ENCODE measurements at places on chromosomes 1 and 21.

GRCh38 chr1:51305371-51305823 is 25.0 kb downstream of the TTC39A start:
- DNase-seq = no peak

DNA sequence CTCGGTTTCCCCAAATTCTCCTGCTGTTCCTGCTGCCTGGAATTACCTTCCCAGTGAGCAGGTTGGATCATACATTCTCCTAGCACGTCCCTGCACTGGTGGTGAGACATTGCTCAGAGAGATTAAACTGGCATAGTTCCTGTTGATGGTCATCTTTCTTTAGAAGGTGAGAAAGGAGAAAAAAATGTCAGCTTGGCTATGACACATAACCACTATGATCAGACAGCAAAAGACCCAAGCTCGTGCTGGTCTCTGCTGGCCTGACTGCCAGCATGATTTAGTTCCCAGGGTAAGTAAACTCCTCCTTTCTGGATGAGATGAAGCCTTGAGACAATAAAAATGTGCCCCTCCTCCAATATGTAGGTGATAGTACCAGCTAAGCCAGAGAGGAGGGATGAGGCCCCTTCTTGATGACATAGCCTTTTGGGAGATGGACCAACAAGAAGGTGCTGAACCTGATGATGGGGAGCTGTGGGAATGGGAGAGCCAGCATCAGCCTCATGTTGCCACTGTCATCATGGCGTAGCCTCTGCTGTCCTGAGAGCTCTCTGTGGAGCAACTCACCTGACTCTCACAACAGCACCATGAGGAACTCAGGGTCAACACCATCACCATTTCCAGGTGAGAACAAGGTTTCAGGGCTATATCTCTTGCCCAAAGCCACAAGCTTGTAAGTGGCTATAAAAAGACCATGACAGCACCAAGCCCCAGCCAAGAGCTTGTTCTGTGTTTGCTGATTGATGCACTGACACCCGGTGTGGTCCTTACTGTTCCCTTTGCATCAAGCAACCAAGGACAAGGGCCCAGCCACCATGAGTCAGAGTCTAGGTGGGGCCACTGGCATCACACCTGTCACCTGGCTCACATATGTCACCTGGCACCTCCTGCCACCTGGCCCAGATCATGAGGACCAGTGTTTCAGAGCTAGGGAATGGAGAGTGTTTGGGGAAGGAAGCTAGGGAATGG is 200.0 kb downstream of the MATN1 start:
- DNase-seq = no peak

DNA sequence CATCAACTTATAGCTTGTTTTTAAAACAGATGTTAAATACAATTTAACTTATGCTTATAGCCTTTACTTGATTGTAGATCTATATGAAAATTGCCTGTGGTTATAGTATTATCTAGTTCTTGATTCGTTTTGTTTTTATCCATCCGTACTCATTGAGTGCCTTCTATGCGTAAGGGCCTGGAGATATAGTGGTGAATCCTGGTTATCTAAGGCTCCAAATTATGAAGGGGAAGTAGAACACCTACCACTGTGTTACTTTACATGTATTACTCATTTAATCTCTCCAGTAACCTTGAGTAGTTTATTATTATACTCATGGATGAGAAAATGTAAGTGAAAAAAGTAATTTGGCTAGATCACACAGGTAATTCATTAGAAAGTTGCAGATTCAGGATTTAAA is 121.8 kb downstream of the OSBPL9 start:
- no peak for DNase-seq

- no peak for DNase-seq
Observed at GRCh38 chr1:112887599-112888283, 68.3 kb downstream of the SLC16A1 start.

DNA sequence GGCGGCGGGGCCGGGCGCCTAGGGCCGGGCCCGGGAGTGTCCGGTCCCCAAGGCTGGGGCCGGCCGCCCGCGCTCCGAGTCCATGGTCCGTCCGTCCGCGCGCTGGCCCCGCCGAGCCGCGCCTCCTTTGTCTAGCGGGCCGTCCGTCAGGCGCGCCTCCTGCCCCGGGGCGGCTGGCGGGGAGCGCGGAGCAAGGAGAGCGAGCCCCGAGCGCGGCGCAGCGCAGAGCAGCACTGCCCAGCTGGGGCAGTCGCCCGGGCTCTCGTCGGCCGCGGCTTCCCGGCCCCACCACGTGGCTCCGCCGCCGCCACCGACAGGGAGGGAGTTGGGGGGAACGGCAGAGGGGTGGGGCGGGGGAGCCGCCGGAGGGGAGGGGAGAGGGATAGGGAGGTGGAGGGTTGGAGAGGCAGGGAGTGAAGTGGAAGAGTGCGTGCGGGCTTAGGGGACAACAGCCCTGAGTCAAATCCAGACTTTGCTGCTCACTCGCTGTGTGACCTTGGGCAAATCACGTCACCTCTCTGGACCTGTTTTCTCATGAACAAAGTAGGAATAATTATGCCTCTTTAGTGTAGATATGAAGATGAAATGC is at the start of gene NKAIN1:
TSS of gene NKAIN1 (minus strand) at position 235 of the 589 bp plus-strand sequence. CDS start 340 bp downstream, outside the sequence.
- no peak for DNase-seq

DNA sequence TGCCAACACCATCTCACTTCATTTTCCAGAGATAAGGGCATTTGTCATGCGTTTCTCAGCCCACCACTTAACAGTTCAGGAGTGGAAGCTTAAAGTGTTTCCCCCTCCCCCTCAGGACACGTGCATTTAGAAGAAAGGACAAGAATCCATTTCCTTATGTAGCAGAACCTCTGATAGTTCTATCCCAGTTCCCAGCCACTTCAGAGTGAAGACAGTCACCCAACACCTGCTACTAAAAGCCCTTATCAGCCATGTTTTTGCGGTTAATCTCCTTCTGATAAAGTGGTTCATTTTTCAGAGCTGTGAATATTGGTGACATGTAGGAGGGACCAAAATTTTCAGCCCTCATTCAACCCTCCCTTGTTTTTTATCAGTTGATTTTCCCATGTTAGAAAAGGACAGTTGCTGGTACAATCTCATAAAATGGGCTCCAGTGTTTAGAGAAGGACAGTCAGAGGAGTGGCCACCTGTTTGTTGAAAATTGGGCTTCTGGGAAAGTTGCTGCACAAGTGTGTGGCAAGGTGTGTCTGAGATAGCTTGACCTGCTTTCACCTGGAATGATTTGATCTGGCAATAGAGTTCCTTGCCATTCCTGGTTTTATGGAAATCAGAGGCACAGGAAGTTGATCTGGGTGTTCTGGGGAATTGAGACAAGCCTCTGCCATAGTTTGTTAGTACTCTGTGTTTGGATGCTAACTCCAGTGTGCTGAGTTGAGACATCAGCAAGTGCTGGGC is 114.0 kb downstream of the PPP1R12B start:
- no peak for DNase-seq

GRCh38 chr1:28045777-28046176 is 42.6 kb downstream of the EYA3 start:
- DNase-seq = no peak

- no peak for DNase-seq
Observed at GRCh38 chr1:199020904-199021303, 382.1 kb downstream of the PTPRC start.

DNA sequence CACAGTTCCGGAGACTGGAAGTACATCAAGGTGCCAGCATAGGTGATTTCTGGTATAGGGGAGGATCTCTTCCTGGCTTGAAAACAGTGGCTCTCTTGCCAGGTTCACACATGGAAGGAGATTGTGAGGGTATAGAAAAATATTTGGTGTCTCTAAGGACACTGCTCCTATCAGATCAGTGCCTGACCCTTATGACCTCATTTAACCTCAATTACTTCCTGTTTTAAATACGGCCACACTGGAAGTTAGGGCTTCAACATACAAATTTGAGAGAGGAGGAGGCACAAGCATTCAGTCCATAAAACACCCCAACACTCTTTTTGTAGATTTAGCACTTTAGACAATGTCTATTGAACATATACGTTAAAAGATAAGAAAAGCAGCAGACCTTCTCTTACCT is 37.0 kb downstream of the COL6A1 start:
- no peak for DNase-seq

DNA sequence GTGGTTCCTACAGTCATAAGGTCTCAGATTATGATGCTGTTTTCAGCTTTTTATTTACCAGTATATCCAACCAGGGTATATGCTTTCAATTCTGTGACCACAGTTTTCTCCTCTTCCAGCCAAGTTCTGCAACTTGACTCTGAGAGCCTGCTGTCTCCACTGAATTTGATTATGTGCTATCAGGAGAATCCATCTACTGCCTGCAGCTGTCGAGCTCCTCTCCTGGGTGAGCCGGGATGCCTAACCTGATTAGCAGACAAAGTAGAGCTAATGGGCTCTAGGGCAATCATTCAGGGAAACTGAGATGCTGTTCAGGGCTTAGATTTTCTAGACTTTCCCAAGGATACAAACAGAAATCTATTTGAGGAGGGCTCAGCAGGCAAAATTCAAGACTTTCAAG is 271.5 kb upstream of the BEND5 start:
- DNase-seq = no peak

GRCh38 chr1:186949173-186949572 is 120.4 kb downstream of the PLA2G4A start:
- no peak for DNase-seq

GRCh38 chr1:40662864-40663263 is 2.6 kb downstream of the RIMS3 start:
- no peak for DNase-seq

GRCh38 chr1:216700779-216701178 is 22.4 kb downstream of the ESRRG start:
- DNase-seq = no peak

DNA sequence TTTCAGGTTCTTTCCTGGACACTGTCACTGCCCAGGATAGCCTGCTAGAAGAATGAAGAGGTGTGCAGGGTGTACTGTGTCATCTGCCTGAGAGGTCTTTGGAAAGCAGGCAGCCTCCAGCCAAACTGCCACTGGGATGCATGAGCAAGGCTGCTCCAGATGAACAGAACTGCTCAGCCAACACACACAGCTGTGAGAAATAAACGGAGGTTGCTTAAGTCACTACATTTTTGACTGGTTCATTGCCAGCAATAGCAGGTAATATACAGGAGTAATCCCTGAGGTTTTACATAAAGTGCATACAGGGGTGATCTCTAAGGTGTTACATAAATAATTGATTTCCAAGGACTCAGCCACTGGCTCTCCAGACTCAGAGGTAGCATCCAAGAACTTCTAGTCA is 516.9 kb downstream of the BRINP3 start:
- no peak for DNase-seq

- no peak for DNase-seq
Observed at GRCh38 chr1:240962086-240962485, 350.1 kb upstream of the GREM2 start.

DNA sequence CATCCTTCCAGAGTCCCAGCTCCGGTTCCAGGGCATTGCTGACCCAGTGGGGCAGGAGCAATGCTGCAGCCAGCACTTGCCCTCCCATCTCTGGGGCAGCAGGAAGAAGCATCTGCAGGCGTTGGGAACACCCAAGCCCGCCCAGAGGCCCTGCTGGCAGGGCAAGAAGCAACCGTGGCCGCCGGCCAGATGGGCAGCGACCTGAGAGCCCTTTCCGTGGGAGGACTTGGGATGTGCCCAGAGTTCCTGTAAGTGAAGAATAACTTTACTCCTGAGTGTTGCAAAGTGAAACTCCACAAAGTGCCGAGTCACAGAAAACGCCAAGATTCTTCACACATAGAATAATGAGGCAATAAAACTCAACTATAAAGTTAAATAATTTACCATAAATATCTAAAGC is 46.0 kb downstream of the GRIK3 start:
- no peak for DNase-seq

Data from activated CD8-positive, alpha-beta memory T cell treated with anti-CD3 and anti-CD28 coated beads for 4 hours (primary cell).